ENCODE measurements at places on chromosomes 12 and 14. TPM values are rescaled to one million over a fixed set of nuclear protein-coding genes. Genes with fewer than 3 reads are reported as not detected.

DNA sequence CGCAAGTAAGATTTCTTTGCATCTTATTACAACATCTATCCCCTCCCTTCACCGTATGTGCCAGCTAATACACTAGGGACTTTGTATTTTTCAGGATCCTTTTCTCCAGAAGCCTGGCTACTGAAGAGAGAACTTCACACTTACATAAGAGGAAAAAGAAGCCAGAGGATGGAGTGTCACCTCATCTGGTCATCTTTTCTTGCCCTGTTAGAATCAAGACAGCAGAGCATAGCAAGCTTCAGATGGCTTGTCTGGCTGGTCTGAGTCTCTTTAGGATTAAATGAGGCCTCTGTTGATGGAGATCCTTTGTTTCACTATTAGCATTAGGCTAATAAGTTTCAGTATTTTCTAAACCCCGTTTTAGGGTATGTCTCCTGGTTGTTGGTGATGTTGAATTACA lies 14.4 kb upstream of the AACS start:
- no peak overlapping the region for H3K27ac ChIP-seq
- H3K36me3 ChIP-seq: no peaks in the 10 kb centered on the region
- H3K4me1 ChIP-seq: peaks cover 11% of the 10 kb centered on the region
- no peak for DNase-seq
- no peak overlapping the region for H3K4me3 ChIP-seq

- no peaks in the 10 kb centered on the region for H3K27me3 ChIP-seq
- peaks cover 8% of the 10 kb centered on the region for H3K4me1 ChIP-seq
- no peak overlapping the region for H3K4me3 ChIP-seq
- H3K36me3 ChIP-seq: no peaks in the 10 kb centered on the region
Measured at GRCh38 chr12:84763107-84763506, 149.5 kb downstream of the SLC6A15 start.

PDE3A gene
- 9.2 TPM for total RNA-seq

CLSTN3 gene
- total RNA-seq: 27.9 TPM

GNB3 gene
- 3.3 TPM for total RNA-seq

DNA sequence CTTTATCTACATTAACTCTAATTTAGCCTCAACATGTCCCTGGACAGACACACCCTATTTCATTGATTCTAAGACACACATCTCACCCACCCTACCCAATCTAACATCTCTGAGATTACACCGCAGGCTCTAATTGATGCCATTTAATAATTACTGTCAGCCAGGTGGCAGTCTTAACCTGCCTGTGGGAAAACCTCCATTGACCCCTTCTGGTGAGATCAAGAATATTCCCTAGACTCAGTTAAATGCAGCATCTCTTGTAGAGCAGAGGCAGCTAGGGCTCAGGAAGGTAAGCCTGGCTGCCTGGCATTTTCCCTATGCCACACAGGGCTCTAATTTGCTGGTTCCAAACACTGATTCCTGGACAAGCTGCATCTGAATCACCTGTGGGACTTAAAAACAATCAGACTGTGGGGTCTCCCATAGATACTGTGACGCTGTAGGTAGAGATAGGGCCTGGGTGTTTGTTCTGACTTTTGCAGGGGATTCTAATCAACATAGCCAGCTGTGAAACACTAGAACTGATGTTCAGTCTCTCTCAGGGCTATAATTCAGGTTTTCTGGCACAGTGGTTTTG lies 14.3 kb downstream of the MCRS1 start:
- H3K36me3 ChIP-seq: peaks cover 2% of the 10 kb centered on the region
- H3K27ac ChIP-seq: no peak overlapping the region
- no peak overlapping the region for H3K4me3 ChIP-seq
- peaks cover 45% of the 10 kb centered on the region for H3K27me3 ChIP-seq
- H3K4me1 ChIP-seq: no peaks in the 10 kb centered on the region

LRFN5 gene
- 6.3 TPM for total RNA-seq

GRCh38 chr14:71996610-71997009 lies 64.4 kb downstream of the RGS6 start:
- no peaks in the 10 kb centered on the region for H3K4me1 ChIP-seq
- no peak overlapping the region for H3K27ac ChIP-seq
- no peak overlapping the region for H3K4me3 ChIP-seq
- DNase-seq: no peak

GRCh38 chr12:124126950-124127655 lies 154.1 kb downstream of the ZNF664 start:
- no peaks in the 10 kb centered on the region for H3K27me3 ChIP-seq
- H3K4me1 ChIP-seq: peaks cover 39% of the 10 kb centered on the region
- H3K4me3 ChIP-seq: no peak overlapping the region
- H3K36me3 ChIP-seq: no peaks in the 10 kb centered on the region
- H3K27ac ChIP-seq: no peak overlapping the region

FICD gene
- 6.0 TPM for total RNA-seq

DNA sequence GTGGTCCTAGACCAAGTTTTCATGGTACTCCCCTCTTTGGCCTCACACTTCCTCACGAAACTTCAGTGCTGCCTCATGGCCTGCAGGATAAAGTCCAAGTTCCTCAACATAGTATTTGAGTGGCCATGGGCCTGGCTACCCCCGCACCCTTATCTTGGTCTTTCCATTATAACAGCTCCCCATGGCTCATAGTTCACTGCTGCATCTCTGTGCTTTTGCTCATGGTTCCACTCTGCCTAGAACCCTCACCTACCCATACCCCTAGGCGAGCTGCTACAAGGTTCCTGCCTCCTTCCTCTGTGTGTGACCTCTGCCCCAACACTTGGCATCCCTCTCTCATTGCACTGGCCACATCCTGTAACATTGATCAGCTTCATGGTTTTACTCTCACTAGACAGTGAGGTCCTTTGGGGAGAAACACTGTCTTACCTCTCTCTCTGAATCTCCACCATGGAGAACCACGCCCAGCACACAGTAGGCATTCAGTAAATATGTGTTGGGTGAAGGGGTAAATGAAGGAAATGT lies 158.9 kb downstream of the GPR65 start:
- H3K4me3 ChIP-seq: no peak overlapping the region
- no peak for DNase-seq
- no peak overlapping the region for H3K27ac ChIP-seq
- no peaks in the 10 kb centered on the region for H3K4me1 ChIP-seq
- no peaks in the 10 kb centered on the region for H3K27me3 ChIP-seq
- no peaks in the 10 kb centered on the region for H3K36me3 ChIP-seq

DNA sequence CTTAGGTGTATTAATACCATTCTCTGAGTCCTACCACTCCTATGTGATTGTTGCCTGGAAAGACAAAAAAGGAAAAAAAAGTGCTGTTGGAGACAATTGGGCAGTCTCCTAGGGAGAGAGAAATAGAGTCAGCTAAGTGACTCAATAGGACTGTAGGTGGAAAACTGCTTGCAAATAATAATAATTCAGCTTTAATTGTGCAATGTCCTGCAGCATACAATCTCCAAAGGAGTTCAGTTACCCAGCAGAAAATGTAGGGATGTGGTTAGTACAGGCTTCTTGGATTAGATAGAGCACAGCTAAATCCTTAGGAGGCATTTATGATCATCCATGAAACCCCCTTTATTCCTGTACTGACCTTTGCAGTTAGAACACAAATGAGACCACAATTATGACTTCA lies 3.0 kb upstream of the SRSF9 start:
- no peak for DNase-seq
- H3K4me1 ChIP-seq: 0 out of 2 replicates have a peak, but pooled peaks cover 5% of the 10 kb centered on the region
- H3K4me3 ChIP-seq: no peak overlapping the region
- no peak overlapping the region for H3K27ac ChIP-seq
- H3K27me3 ChIP-seq: no peaks in the 10 kb centered on the region

GRCh38 chr12:117485984-117486839 lies 124.8 kb upstream of the NOS1 start:
- no peak overlapping the region for H3K27ac ChIP-seq
- no peaks in the 10 kb centered on the region for H3K4me1 ChIP-seq
- no peaks in the 10 kb centered on the region for H3K27me3 ChIP-seq
- H3K4me3 ChIP-seq: no peak overlapping the region
- no peaks in the 10 kb centered on the region for H3K36me3 ChIP-seq

GRCh38 chr14:88791629-88792472 lies 902 bp downstream of the EML5 start:
- no peak overlapping the region for H3K27ac ChIP-seq
- H3K4me3 ChIP-seq: peak overlapping the region; percentile 73
- DNase-seq: peak; percentile 35
- peaks cover 53% of the 10 kb centered on the region for H3K27me3 ChIP-seq

- no peak overlapping the region for H3K27ac ChIP-seq
- H3K27me3 ChIP-seq: no peaks in the 10 kb centered on the region
- H3K4me3 ChIP-seq: no peak overlapping the region
Measured at GRCh38 chr12:13094367-13094766, 9.1 kb downstream of the GSG1 start.

DNA sequence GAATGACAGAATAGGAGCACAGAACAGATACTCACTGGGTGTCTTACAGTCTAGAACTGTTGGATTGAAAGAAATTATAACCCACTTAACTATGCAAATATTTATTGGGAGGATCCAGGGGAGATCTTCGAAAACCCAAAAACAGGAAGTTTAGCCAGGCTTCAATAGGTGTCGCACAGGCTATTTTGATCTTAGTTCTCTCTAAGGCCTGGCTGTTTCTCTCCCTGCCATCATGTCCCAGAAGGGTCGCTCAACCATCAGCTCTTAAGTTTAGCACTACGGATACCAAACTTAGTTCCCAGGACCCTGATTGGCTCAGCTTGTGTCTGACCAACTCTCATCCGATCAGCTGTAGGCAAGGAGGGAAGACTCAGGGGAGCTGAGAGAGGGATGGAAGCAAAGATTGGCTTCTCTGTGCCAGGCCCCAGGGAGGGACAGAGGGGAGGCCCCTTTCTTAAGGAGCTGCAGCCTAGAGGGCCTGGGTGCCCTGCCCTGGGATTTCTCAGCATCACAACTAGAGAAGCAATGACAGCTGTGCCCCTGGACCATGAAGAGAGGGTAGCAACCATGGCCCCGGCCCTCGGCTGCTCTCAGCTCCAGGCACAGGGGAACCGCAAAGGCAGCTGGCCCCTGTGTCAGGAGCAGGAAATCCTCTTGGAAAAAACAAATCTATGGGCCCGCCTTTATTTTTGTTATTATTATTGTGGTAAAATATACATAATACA lies 13.5 kb downstream of the PHETA1 start:
- H3K4me3 ChIP-seq: no peak overlapping the region
- no peaks in the 10 kb centered on the region for H3K4me1 ChIP-seq
- no peak overlapping the region for H3K27ac ChIP-seq
- H3K36me3 ChIP-seq: no peaks in the 10 kb centered on the region
- DNase-seq: no peak

DNA sequence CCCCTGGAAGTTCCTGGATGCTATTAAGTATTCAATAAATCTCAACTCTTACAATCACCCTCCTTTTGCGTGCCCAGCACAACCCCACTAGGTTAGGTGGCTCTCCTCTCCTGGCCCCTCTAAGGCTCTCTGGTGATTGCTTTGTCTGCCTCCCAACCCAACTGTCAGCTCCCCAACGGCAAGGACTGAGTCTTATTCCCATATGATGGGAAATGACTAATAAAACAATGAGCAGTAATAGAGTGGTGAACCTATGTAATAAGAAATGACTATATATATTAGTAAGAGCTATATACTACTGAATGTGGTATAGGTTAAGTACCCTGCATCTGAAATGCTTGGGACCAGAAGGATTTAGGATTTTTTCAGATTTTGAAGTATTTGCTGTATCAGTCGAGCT lies 8.1 kb downstream of the APPL2 start:
- no peaks in the 10 kb centered on the region for H3K36me3 ChIP-seq
- H3K27ac ChIP-seq: no peak overlapping the region
- H3K4me3 ChIP-seq: no peak overlapping the region
- H3K27me3 ChIP-seq: no peaks in the 10 kb centered on the region
- no peaks in the 10 kb centered on the region for H3K4me1 ChIP-seq
- no peak for DNase-seq

SALL2 gene
- total RNA-seq: 281 TPM

SPATA7 gene
- total RNA-seq: 16.5 TPM

- no peaks in the 10 kb centered on the region for H3K36me3 ChIP-seq
- H3K27me3 ChIP-seq: no peaks in the 10 kb centered on the region
- no peak for DNase-seq
- peaks cover 38% of the 10 kb centered on the region for H3K4me1 ChIP-seq
- peak overlapping the region; percentile 98 for H3K4me3 ChIP-seq
Measured at GRCh38 chr12:101828463-101829196, 2.1 kb downstream of the GNPTAB start.

DNA sequence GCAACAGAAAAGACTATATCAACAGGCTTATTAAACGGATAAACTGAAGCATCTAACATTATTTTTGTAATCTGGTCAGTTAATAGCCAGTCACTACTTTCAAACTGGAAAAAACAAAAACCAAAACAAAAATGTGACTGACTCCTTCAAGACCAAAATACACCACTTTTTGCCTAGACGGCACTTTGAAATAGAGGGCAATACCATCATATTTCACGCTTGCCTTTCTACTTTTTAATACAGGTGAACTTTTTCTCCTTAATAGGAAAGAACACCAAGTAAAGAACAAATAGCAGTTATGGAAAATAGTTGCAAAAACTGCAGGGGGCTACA lies 550 bp upstream of the NUP107 start:
- H3K36me3 ChIP-seq: peaks cover 8% of the 10 kb centered on the region
- H3K27me3 ChIP-seq: no peaks in the 10 kb centered on the region
- peaks cover 7% of the 10 kb centered on the region for H3K4me1 ChIP-seq

- H3K4me3 ChIP-seq: peak within 1 kb of the TSS; percentile 83
- peaks cover 27% of the 10 kb centered on the region for H3K27me3 ChIP-seq
- peak; percentile 79 for DNase-seq
- no peak within 1 kb of the TSS for H3K27ac ChIP-seq
Measured at GRCh38 chr12:99984271-99985128, at the start of gene ANKS1B. TSS of gene ANKS1B (minus strand) at chr12:99984936. CDS start at chr12:99984237, 699 bp downstream.

GRCh38 chr12:84596266-84596665 lies 316.3 kb downstream of the SLC6A15 start:
- H3K27ac ChIP-seq: no peak overlapping the region
- no peaks in the 10 kb centered on the region for H3K27me3 ChIP-seq
- DNase-seq: peak; percentile 9
- H3K36me3 ChIP-seq: no peaks in the 10 kb centered on the region
- no peak overlapping the region for H3K4me3 ChIP-seq

ZNF891 gene
- total RNA-seq: 5.4 TPM

GRCh38 chr12:123971770-123972456 lies 718 bp downstream of the CCDC92 start:
- DNase-seq: peak; percentile 98
- peaks cover 14% of the 10 kb centered on the region for H3K4me1 ChIP-seq
- peaks cover 81% of the 10 kb centered on the region for H3K27me3 ChIP-seq
- H3K4me3 ChIP-seq: peak overlapping the region; percentile 54
- H3K36me3 ChIP-seq: no peaks in the 10 kb centered on the region

GRCh38 chr12:42639556-42639955 lies 50.0 kb upstream of the PRICKLE1 start:
- no peaks in the 10 kb centered on the region for H3K4me1 ChIP-seq
- H3K4me3 ChIP-seq: no peak overlapping the region
- DNase-seq: no peak
- no peak overlapping the region for H3K27ac ChIP-seq
- H3K36me3 ChIP-seq: no peaks in the 10 kb centered on the region
- H3K27me3 ChIP-seq: no peaks in the 10 kb centered on the region

JAG2 gene
- total RNA-seq: 9.6 TPM

CNPY2 gene
- 119 TPM for total RNA-seq

GRCh38 chr12:53829130-53829819 lies 77.5 kb upstream of the CISTR start:
- H3K4me3 ChIP-seq: no peak overlapping the region
- DNase-seq: no peak
- no peaks in the 10 kb centered on the region for H3K36me3 ChIP-seq

KRT3 gene
- not detected for total RNA-seq

GRCh38 chr12:131103669-131104462 lies 150.2 kb downstream of the ADGRD1 start:
- no peak overlapping the region for H3K27ac ChIP-seq
- H3K27me3 ChIP-seq: no peaks in the 10 kb centered on the region
- no peaks in the 10 kb centered on the region for H3K4me1 ChIP-seq
- no peak overlapping the region for H3K4me3 ChIP-seq

- no peak for DNase-seq
- peaks cover 52% of the 10 kb centered on the region for H3K4me1 ChIP-seq
- peaks cover 26% of the 10 kb centered on the region for H3K36me3 ChIP-seq
- H3K4me3 ChIP-seq: peak overlapping the region; percentile 95
- peaks cover 55% of the 10 kb centered on the region for H3K27me3 ChIP-seq
- peak overlapping the region; percentile 93 for H3K27ac ChIP-seq
Measured at GRCh38 chr12:57230381-57231155, 1.1 kb downstream of the SHMT2 start.

GPRC5D gene
- total RNA-seq: not detected
